Mammary epithelial cell (primary cell): ENCODE measurements at places on chromosomes 4 and X.
A peak's percentile ranks its signal among the peaks of the same experiment; 100 is the strongest.

- no peak for DNase-seq
These were observed 1047.6 kb downstream of the TECRL start for GRCh38 chr4:63361628-63362027.

DNA sequence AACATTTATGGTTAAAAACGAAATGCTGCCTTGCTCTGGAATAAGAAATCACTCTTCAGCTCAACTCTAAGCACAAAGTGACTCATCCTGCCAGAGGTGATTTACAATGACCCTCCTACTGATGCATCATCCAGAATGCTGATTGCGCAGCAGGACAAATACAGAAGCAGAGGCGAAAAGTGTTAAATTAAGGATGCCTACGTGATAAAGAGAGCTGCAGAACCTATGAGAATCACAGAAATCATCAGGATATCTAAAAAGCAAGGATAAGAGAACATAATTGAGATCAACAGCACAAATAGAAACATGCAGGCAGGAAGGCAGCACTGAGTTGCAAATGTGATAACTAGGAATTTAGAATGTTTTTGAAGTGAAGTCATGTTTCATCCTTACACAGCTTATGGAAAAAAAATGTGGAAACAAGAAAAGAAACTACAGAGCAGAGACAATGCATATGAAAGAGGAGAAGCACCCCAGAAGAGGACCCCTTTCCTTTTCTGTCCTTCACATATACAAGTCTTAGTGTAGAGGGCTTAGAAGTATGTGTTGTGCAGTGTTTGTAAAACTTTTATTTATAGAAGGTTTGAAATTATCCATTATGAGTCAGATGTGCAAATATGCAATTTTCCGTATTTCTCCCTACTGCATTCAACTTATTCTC is 188.4 kb downstream of the SLC7A11 start:
- DNase-seq, result peak; percentile 85

DNA sequence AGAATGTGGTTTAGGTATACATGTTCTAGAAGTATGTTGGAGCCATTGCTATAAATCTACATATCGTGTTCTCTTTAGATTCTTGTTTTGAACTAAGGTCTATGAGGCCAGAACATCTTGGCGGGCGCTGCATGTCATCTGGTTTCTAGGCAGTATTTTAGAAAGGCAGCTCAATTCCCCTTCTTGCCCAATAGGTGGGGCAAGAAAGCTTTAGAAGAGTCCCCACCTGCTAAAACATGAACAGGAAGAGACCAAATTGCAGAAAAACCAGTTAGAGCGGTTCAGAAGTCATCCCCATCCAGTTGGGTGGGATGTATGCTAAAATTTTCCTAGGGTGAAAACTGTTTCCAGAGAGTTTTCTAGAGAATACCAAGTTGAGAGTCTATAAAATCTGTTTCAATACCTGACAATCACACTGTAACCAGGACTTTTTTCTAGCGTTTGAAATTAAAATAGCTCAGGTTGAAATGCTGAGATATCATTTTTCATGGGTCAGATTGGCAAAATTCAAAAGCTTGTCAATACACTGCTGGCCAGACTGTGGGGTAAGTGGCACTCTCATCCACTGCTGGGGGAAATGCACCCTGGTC is 17.5 kb upstream of the SH3KBP1 start:
- peak; percentile 54 for DNase-seq

DNA sequence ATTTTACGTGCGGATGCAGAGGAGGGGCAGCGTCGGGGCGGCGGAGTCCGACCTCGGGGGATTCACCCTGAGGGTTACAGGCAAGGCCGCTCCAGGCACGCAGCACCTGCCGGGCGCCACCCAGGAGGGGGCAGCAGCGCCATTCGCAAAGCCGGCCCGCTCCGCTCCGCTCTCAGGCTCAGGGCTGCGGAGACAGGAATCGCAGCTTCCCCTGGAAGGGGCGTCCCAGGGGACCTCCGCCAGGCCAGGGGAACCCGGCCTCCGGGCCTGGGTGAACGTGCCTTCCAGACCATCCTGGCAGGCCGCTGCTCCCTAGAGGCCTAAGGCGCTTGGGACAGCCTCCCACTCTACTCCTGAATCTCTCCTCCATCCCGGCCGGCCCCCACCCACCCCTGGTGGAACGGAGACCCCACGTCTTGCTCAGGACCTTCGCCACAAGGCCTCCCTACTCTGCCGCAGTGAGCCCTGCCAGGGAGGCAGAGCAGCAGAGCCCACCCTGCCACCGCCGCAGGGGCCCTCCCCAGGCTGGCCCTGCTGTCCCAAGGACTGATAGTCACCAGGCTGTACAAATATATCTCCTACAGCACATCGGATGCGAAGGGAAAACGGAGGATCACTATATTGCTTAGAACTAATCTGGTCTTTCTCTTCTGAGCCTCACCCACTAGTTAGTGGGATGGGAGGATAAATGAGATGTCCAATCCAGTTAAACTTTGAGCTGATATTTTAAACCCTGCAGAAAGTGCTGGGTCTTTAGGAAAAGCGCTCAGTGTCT is 115.0 kb downstream of the SMIM20 start:
- no peak for DNase-seq

- no peak for DNase-seq
These were observed 17.1 kb upstream of the GPRIN3 start for GRCh38 chr4:89324671-89325070.

GRCh38 chr4:81314196-81314896 is 99.3 kb upstream of the PRKG2 start:
- peak; percentile 2 for DNase-seq

- DNase-seq, result no peak
These were observed 79.6 kb downstream of the CENPC start for GRCh38 chr4:67465763-67466052.

DNA sequence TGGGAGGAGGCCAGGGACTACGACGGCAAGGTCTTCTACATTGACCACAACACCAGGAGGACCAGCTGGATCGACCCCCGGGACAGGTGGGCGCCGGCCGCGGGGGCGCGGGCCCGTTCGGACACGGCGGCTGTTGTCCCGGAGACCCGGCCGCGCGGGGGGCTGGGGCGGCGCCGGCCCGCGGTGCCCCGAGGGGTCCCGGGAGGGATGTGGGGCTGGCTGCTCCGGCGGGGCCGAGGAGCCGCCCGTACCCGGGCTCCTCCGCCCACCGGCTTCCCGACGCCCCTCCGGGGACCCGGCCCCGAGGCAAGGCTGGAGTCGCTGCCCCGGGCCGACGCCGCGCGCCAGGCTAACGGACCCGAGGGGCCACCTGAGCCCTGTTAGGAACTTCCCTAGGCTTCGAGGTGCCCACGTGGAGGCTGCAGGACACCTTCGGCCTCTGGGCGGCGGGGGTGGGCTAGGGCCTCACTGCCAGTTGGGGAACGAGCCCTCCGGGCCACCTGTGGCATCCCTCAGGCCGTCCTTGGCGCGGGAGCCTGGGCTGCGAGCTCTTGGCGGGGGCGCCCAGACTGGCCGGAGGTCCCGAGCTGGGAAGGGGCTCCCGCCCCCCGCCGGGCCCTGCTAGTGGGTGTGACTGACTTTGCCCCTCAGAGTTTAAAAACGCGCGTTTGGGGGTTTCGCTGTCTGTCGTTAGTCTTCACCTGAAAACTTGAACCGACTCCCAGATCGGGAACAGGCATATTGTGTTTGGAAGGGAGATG is 660 bp downstream of the WWC2 start:
- DNase-seq, result peak; percentile 35

GRCh38 chrX:20529301-20529700 is 262.6 kb upstream of the RPS6KA3 start:
- DNase-seq, result no peak

DNA sequence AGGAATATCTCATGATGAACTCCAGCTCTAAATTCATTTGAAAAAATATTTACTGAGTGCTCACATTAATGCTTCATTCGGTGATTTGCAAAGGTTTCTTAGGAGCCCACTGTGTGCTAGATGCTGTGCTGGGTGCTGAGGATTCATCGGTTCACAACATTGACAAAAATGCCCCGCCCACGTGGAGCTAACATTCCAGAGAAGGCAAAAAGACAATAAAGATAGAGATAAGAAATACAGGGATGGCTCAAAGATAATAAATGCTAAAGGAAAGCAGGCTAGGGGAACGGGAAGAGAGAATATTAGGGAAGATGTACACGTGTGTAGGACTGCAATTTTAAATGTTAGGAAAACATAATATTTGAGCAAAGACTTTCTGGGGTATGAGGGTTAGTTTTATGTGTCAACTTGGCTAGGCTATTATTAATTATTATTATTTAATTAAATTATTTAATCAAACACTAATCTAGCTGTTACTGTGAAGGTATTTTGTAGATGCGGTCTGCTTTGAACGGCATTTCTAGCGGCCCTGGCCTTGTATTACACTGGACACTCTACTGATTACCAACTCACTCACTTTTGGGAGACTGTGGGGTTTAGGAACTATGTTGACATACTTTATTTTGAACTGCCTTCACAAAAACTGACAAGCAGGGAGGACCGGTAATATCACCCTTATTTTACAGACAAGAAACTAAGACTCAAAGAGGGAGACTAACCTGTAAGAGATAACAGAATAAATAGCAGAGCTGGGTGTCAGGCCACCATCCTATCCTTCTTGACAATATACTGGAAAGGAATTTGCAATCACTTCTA is 61.9 kb upstream of the IRF2 start:
- DNase-seq, result peak; percentile 19

DNA sequence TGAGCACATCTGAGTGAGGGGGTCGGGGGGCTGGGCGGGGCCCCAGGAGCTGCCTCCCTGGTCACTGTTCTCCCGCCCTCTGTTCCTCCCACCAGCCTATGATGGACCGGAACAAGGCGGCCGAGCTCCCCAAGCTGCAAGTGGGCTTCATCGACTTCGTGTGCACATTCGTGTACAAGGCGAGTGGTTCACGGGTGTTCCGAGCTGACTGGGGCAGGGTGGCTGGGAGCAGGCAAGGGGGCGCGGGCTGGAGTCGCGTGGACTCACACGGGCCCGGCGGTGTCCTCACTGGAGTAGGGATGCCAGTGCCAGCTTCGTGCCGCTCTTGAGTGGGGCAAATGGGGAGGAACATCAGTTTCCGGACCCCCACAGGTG is 7.7 kb downstream of the ATP5ME start:
- DNase-seq, result no peak

DNA sequence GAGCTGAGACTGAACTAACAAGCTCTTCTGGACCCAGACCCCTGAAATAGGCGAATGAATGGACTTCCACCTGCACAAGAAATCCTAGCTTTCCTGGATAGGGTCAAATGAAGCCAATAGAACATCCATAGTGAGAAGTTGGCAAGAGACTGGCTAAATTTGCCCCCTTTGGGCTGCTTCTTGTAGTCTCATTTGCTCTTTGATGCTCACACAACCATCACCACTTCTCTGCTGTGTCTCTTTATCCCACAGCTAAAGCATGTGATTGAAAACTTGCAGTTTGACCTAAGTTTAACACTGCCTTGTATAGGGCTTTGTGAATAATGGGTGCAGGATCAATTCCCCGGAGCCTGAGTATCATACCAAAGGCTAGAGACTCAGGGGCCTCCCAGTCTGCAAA is 38.2 kb downstream of the NLGN3 start:
- DNase-seq, result no peak

DNA sequence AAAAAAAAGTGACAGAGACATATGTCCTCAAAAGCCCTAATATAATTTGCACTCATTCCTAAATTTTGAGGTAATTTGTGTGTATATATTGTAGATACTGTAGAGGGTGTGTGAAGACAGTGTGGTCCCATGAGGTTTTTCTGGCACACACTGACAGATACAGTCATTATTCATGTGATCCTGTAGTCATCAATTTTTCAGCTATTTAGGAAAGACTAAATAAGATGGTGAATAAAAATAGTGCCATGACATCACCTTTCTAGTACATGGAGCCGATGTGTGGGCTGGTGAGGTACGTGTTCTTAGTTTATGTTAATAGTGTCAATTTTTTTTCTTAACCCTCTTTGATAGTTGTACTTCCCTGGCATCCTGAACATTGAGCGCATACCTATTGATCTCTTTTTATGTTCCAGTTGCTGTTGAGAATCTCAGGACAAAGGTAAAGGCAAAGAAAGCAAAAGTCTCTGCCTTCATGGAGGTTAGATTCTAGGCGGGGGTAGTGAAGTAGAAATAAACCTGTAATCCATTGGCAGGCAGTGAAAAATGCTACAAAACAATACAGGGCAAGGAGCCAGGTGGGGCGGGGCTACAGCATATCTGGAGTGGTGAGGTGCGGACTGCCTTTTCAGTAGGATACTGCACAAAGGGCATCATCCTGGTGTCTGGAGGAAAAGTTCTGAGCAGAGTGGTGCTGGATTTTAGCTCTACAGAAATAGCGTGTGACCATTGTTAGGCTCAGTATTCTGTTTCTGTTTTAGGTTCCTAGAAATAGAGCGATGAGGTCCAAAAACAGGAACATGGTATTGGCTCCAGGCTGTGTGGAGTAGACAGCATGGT is 93.8 kb downstream of the ARHGAP10 start:
- peak; percentile 67 for DNase-seq

- DNase-seq, result no peak
These were observed 546.5 kb downstream of the SPOCK3 start for GRCh38 chr4:166687828-166688227.

DNA sequence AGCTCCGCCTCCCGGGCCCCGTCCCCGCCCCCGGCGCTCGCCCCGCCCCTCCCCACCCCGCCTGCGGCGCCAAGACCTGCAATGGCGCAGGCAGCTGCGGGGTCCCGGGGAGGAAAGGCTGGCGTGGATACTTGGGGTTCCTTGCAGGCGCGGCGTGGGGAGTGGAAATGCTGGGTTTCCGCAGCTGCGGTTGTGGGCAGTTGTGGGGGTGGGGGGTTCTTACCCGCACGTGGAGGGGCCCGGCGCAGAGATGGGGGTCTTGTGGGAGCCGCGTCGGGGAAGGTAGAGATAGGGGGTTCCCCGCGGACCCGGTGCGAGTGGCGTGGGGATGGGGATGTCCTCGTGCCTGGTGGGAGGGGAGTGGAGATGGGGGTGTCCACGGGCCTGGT is 680 bp upstream of the ASMTL start:
- no peak for DNase-seq

DNA sequence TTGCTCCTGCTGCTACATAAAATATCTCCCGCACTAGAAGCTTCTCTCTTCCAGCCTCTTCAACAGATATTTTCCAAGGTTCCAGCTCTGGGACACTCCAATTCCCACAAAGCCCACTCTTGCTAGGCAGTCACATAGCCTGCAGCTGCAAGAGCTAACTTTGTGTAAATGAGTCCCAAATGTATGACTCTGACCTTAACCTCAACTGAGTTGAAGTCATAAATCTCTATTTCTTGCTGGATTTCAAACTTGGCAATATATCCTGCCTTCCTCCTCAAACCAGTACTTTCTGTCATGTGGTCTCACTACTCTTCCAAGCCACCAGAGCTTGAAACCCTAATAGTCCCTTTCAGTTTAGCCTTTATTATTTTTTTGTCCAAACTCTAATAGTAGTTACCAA is 315.4 kb upstream of the GRIA3 start:
- no peak for DNase-seq

- DNase-seq, result no peak
These were observed 72.5 kb downstream of the C4orf46 start for GRCh38 chr4:158599150-158599549.

DNA sequence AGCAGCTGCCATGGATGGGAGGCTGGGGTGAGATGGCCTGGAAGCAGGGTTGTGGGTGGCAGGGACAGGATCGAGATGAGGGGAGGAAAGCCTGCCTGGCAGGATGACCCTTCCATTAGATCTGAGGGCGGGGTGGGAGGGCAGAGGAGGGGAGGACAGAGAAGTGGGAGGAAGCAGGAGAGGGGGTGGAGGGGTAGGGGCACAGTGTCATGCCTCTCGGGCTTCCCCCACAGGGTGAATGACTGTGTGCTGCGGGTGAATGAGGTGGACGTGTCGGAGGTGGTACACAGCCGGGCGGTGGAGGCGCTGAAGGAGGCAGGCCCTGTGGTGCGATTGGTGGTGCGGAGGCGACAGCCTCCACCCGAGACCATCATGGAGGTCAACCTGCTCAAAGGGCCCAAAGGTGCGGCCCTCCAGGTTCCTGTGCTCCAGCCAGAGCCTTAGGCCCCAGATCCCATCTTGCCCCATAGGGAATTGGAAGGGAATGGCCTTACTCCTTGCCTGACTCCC is 4.9 kb downstream of the DLG3 start:
- DNase-seq, result no peak
